CD4-positive, CD25-positive, alpha-beta regulatory T cell (primary cell): ENCODE measurements at places on chromosomes 3 and 15. TPM values are rescaled to one million over a fixed set of nuclear protein-coding genes. Genes with fewer than 3 reads are reported as not detected.

- DNase-seq = no peak
- no peak overlapping the region for H3K27ac ChIP-seq
These were observed 1.1 kb downstream of the CCDC39 start for GRCh38 chr3:180678231-180678630.

MED12L gene
- polyA plus RNA-seq = not detected

GRCh38 chr3:94440767-94441493 is 378.1 kb downstream of the NSUN3 start:
- H3K4me1 ChIP-seq = no peaks in the 10 kb centered on the region
- no peaks in the 10 kb centered on the region for H3K27me3 ChIP-seq
- no peaks in the 10 kb centered on the region for H3K36me3 ChIP-seq

SLC9C1 gene
- not detected for polyA plus RNA-seq

DNA sequence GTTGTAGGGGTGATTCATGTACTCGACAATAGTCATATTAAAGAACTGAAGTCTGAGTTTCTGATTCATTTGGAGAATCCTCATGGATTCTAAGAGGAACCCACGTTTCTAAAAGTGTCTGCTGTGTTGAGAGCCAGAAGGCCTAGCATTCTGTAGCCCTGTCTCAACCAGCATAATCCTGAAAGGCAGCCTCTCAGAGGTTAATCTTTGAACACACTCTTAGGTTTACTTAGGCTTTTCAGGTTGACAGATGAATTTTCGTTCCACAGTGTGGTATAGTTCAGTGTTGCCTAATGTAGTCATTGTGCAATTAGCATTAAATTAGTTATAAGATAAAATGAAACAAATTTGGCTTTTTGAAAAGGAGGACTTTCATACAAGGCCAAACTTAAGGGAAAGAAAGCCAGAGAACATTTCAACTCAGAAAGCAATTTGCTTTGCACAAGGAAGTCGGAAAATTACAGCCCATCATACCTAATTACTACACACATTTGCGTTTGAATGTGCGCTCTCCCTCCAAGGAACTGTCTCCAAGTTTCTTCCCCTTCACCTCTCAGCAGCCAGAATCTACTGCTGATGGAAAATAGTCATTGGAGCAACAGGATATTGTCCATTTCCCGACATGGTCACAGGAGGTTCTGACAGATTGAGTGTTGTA is 42.0 kb downstream of the AGBL1 start:
- no peak overlapping the region for H3K27ac ChIP-seq
- no peaks in the 10 kb centered on the region for H3K4me1 ChIP-seq
- no peak overlapping the region for H3K4me3 ChIP-seq
- no peak for DNase-seq

DNA sequence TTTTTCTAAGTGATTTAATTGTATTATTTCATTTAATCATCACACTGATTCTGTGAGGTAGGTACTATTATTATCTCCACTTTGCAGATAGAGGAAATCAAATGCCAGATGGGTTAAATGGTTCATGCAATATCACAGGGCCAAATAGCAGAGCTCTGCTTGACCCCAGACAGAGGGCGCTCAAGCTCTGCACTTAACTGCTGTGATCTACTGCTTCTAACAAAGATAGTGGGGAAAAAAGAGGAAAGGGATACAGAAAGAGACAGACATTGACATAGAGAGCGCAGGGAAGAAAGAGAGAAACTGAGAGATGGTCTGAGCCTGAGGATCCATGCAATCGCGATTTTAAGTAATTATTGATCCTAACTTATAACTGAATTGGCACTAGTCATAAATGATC is 279.1 kb upstream of the THRB start:
- H3K4me3 ChIP-seq = no peak overlapping the region
- H3K4me1 ChIP-seq = no peaks in the 10 kb centered on the region
- no peak overlapping the region for H3K27ac ChIP-seq
- H3K27me3 ChIP-seq = no peaks in the 10 kb centered on the region
- DNase-seq = peak; percentile 11
